Activated CD4-positive, alpha-beta T cell treated with anti-CD3 and anti-CD28 coated beads for 36 hours (primary cell): ENCODE measurements at places on chromosomes 3 and 15.

DNA sequence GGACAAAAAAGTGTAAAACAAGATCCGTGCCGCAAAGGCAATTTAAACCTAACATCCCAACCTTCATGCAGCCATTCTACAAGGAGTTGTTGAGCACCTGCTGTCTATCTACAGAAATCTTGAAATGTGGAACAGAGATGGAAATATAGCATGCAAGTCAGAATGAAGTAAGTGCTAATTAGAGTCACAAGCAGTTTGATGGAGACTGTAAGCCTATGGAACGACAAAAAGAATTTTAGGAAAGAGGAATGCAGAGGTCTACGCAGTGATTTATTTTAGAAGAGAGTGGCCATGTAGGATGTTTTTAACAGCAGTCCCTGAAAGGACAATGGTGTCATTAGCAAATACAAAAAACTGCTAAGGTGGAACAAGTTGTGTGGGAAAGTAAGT lies 851 bp upstream of the DCBLD2 start:
- no peak for DNase-seq

GRCh38 chr3:66465587-66465986 lies 35.2 kb downstream of the LRIG1 start:
- DNase-seq: no peak

DNA sequence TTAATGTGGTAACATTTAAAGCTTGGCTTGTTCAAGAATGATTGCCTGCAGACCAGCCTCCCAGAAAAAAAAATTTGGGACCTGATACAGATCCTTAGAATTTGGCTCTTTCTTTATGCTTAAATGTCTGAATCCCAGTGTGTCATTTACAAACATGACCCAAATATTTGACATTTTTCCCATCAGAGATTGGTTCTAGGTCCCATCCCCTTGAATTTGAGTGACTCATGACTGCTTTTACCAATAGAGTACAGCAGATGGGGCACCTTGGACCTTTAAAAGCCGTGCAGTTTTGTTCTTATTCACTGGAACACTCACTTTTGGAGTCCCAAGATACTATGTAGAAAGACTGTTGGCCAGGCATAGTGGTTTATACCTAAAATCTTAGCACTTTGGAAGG lies 231.6 kb downstream of the ZIC1 start:
- DNase-seq: no peak

- DNase-seq: no peak
These were observed 38.4 kb downstream of the CCDC33 start for GRCh38 chr15:74274470-74275038.

GRCh38 chr3:150936693-150937092 lies 31.5 kb upstream of the MINDY4B start:
- no peak for DNase-seq

DNA sequence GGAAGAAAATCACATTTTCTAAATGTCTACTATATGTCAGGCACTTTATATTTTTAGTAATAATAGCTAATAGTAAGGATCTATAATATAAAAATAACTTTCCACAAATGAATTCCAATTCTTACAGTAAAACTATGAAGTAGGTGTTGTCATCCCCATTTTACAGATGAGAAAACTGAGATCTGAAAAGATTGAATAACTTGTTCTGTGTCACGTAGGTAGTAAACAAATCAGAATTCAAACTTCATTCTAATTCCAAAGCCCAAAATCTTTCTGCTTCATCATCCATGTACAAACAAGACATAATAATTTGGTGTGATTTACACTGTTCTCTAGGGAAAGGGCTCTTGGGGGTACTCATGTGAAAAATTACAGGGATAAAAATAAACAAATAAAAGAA lies 130.3 kb downstream of the THRB start:
- DNase-seq: no peak

GRCh38 chr3:113151461-113152031 lies 59.8 kb upstream of the BOC start:
- no peak for DNase-seq

DNA sequence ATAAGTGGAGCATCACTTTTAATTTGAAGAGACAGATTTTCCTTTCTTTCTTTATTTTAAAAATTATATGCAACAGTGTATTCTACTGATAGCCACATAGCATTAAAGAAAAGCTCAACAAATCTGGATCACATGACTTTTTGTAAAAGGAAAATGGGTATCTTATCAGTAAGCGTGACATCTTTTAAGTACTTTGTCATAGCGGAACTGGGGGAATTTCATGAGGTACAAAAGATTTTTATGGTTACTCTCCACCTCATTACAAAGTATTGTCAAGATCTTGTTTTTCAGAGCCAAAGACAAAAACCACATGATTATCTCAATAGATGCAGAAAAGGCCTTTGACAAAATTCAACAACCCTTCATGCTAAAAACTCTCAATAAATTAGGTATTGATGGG lies 219.6 kb upstream of the ZPLD1 start:
- DNase-seq: no peak

GRCh38 chr3:160225176-160226025 lies at the start of gene C3orf80:
TSS of gene C3orf80 (plus strand) at chr3:160225422. CDS start at chr3:160225636, 214 bp downstream.
- peak; percentile 76 for DNase-seq

DNA sequence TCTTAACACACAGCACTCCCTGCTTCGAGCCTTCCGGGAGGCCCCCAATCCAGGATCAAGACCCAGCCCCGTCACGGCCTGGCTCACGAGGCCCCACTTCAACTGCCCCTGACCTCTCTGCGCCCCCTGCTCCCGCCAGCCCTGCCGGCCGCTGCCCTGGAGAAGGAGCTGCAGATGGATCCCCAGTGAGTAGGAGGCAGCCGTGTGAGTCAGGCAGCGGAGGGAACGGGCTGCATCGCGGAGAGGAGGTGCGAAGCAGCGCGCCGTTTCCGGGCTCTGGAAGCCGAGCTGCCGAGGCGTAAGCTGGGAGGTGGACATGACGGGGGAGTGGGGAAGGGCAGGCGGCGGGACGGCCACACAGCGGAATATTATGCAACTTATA lies 133.4 kb downstream of the TPRA1 start:
- peak; percentile 71 for DNase-seq

- no peak for DNase-seq
These were observed 94.5 kb upstream of the DLG1 start for GRCh38 chr3:197392961-197393360.

DNA sequence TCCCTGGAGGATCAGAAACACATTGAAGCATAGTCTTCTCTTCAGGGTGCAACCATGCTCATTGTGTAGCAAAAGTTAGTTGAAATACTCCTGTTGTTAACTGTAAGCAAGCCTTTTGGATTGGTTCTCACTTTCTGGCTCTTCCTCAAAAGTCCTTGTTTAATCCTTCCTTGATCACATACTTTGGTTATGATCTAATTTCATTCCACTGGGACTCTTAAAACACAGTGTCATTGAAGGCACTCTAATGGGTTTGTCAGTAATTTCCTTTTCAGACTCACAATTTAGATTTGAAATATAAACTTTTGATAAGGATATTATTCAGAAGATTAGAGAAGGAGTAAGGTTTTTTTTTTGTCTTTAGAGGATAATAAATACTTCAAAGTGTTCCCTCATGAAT lies 451.7 kb upstream of the SGO1 start:
- DNase-seq: no peak

DNA sequence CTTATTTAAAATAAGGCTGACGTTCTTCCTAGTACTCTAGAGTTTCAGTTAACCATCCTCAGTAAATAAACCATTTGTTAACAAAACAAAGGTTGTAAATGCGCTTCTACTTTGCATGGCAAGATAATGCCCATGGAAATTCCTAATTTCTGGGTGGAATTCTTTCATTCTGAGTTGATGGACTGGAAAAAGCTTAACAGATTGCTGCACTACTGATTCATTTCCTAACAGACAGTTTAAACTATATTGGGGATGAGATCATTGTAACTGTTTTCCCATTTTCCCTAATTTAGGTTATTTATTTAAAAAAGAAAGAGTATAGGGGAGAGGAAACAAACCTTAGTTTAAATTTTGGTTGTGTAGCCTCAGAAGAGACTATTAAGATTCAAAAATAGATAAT lies 342.2 kb downstream of the NLGN1 start:
- DNase-seq: no peak

DNA sequence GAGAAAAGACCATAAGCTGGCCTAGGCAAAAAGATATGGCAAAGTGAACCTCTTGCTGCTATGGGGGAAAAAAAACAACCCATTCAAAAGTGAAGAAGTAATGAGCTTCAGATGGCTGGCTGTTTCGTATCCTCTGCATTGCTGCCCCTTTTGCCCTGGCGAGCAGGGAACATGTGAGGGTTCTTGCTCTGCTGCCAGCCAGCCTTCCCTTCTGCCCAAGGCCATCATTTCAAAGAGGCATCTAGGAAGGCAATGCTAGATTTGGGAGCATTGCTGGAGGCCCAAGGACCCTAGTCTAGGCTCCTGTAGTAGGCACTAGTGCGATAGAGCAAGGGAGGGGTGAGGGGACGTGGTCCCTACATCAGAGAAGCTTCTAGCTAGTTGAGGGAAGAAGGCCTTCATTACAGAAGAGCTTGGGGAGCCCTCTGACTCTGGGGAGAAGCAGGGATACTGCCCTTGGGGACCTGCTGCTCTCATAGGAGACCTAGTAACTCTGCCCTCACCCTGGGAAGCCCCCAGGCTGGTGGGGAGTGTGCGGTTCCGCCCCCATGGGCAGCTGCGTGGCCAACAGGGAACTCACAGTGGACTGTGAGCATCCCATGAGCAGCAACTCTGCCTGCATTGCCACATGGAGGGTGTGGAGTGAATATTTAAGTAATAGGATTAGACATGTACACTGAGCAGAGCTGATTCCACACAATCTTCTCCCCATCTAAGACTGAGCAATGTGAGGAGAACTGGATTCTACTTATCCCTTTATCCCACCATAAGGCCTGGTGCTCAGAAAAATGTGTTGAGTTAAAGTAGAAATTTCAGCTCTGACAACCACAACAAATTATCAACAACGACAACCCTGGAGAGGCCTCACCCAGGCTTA lies 21.3 kb downstream of the ITGA11 start:
- no peak for DNase-seq

DNA sequence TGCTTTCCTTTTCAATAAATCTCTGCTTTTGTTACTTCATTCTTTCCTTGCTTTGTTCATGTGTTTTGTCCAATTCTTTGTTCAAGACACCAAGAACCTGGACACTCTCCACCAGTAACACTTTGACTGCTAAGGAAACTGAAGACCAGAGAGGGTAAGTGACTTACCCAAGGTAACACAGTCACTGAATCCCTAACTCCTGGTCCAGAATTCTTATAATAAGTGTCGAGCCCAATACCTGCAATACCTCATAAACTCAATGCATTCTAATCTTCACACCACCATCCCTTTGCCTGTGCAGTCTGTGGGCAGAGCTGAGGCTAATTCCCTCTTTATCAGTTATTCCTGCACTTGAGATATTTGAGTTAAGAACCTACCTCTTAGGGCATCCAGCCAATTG lies 237.8 kb downstream of the UACA start:
- no peak for DNase-seq

GRCh38 chr3:31232055-31233025 lies 300.4 kb upstream of the STT3B start:
- DNase-seq: no peak

GRCh38 chr15:58999694-59000093 lies 12.2 kb downstream of the RNF111 start:
- no peak for DNase-seq

DNA sequence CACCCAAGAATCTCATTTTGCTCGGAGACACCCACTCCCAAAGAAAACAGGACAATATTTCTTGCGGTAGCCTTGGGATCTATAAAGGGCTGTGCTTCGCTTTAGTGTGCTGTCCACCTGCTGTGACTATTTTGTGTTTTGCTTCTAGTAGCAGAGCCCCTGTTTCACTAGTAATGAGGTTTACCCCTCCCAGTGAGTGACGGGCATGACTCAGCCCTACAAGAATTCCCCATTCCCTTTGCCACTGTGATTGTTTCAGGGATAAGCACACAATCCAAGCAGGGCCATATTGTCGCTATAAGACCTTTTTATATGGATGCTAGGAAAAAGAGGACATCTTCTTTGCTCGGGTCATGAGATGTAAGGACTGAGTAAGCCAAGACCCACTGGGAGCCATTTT lies 62.5 kb upstream of the FOXB1 start:
- no peak for DNase-seq

GRCh38 chr3:184178521-184179138 lies 4.0 kb downstream of the AP2M1 start:
- no peak for DNase-seq

DNA sequence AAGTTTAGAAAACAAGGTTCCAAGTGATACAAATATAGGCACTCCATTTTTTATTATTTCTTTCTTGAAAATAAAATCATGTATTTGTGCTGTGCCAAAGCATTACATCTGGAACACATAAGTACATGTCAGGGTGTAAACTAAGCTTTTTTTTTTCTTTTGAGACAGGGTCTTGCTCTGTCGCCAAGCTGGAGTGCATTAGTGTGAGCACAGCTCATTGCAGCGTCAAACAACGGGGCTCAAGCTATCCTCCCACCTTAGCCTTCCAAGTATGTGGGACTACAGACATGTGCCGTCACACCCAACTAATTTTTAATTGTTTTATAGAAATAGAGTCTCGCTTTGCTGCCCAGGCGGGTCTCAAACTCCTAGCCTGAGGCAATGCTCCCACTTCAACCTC lies 9.0 kb downstream of the SPATA12 start:
- no peak for DNase-seq

GRCh38 chr3:50160561-50160983 lies 5.4 kb downstream of the SEMA3F start:
- DNase-seq: no peak

DNA sequence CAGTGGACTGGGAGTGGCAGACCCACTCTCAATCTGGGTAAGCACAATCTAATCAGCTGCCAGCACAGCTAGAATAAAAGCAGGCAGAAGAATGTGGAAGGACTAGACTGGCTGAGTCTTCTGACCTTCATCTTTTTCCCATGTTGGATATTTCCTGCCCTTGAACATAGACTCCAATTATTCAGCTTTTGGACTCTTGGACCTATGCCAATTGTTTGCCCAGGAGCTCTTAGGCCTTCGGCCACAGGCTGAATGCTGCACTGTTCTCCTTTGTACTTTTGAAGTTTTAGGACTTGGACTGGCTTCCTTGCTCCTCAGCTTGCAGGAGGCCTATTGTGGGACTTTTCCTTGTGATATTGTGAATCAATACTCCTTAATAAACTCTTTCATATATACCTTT lies 477.7 kb upstream of the ZNF385D start:
- no peak for DNase-seq

- DNase-seq: no peak
These were observed 108.1 kb upstream of the MELTF start for GRCh38 chr3:197137751-197138150.

- no peak for DNase-seq
These were observed 22.4 kb downstream of the ACSBG1 start for GRCh38 chr15:78212008-78212407.

GRCh38 chr15:77533578-77534430 lies 98.9 kb downstream of the LINGO1 start:
- DNase-seq: no peak

DNA sequence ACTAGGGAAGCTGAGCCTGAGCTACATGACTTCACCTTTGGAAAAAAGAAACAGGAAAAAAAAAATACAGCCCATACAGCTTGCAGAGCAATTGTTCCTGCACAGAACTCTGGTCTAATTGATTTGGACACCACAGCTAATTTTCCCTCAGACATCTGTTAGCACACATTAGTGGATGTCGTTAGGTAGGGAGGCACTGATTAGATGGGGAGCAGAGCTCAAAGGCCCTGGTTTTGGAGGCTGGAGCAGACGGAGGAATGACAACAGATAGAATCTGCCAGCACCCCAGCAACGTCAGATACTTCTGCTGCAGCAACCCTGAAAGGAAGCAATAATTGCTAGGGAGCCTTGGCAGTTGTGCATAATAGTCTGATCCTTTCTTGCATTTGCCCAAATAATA lies 398.9 kb downstream of the LSAMP start:
- DNase-seq: no peak

- no peak for DNase-seq
These were observed 16.4 kb downstream of the TAFA4 start for GRCh38 chr3:68915973-68916372.
